ENCODE measurements at places on chromosomes 12 and 14. TPM values are rescaled to one million over a fixed set of nuclear protein-coding genes. Genes with fewer than 3 reads are reported as not detected.

DNA sequence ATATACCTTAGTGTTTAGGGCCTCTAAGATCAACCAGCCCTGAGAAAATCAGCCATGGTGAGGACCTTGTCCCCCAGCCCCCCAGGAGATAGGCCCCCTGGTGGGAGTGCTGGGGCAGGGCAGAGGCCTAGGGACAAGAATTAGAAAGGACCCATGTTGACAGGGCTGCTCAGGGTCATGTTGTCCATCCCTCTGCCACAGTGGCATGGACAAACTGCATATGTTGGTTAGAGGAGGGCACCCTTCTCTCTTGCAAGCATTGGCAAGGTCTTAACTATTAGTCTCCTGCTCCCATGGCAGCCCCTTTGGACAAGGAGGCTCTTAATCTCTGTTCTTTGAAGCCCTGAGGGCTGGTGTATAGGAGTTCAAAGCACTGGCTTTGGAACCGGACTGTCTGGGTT is 755 bp upstream of the PTPN6 start:
- peaks cover 24% of the 10 kb centered on the region for H3K4me1 ChIP-seq
- no peaks in the 10 kb centered on the region for H3K27me3 ChIP-seq
- H3K36me3 ChIP-seq, result peaks cover 14% of the 10 kb centered on the region
- no peak overlapping the region for H3K4me3 ChIP-seq
- DNase-seq, result no peak

GRCh38 chr12:6332459-6332858 is 9.4 kb downstream of the TNFRSF1A start:
- H3K27ac ChIP-seq, result peak overlapping the region; percentile 98
- no peaks in the 10 kb centered on the region for H3K27me3 ChIP-seq
- peaks cover 73% of the 10 kb centered on the region for H3K36me3 ChIP-seq
- no peak for DNase-seq
- H3K4me1 ChIP-seq, result peaks cover 96% of the 10 kb centered on the region

GRCh38 chr12:120261951-120262851 is 3.3 kb downstream of the PXN start:
- peak overlapping the region; percentile 98 for H3K4me3 ChIP-seq
- DNase-seq, result no peak
- H3K27ac ChIP-seq, result peak overlapping the region; percentile 98
- no peaks in the 10 kb centered on the region for H3K36me3 ChIP-seq
- H3K27me3 ChIP-seq, result no peaks in the 10 kb centered on the region

- H3K4me1 ChIP-seq, result peaks cover 11% of the 10 kb centered on the region
- H3K4me3 ChIP-seq, result no peak overlapping the region
- H3K36me3 ChIP-seq, result peaks cover 53% of the 10 kb centered on the region
- no peak for DNase-seq
- no peak overlapping the region for H3K27ac ChIP-seq
Observed at GRCh38 chr12:26658991-26659390, 174.0 kb downstream of the ITPR2 start.

DNA sequence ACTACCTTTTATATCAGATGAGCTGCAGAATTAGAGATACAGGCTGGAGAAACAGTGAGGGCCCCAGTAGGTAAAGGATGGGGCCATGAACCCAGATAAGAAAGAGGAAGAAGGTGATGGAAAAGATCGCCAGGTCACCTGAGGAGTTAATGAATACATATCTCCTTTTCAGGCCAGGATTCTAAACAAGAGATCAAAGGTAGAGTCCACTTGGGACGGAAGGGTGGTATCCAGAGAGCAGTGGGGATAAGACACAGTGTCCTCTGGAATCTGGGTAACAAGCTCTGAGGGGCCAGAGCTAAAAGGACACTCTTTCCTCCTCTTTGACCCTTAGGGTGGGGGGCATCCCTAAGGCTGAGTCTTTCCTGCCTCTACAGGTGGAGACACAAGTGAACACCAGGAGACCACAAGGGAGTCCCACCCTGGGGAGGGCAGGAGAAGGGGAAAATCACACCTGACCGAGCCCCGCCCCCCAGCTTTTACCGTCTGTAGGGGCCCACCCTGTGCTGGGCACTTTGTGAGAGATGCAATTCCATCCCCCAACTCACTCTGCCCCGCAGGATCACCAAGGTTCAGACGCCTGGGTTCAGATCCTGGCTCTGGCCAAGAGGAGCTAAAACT is 27.3 kb downstream of the SERPINA1 start:
- no peaks in the 10 kb centered on the region for H3K36me3 ChIP-seq
- no peak overlapping the region for H3K27ac ChIP-seq
- no peak for DNase-seq
- no peaks in the 10 kb centered on the region for H3K27me3 ChIP-seq
- H3K4me1 ChIP-seq, result no peaks in the 10 kb centered on the region
- no peak overlapping the region for H3K4me3 ChIP-seq

MAP1LC3B2 gene
- total RNA-seq, result 0.83 TPM

DNA sequence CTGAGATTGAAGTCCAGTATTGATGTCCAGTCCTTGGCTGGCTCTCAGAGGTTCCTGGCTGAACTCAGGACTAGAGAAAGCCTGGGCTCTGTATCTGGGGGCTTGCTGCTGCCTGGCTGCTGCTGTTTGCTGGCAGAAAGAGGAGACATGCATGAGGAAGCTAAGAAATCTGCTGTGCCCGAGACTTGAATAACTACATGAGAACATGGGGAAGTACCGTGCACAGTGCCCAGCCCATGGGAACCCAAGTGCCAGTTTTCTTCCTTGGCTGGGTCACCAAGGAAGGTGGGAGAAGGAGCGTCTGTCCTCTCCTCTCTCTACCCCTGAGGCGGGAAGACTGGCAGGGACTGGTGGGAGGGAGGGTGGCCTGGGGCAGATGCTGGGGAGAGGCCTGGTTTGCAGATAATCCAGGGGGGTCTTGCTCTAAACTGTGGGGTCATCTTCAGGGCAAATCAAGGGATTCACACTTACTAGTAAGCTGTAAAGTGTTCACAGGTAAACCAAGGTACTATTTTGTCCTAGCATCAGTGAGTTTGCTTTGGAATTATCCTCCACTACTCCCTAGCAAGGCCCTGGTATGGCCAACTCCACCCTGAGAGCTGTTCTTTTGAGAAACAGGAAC is 13.8 kb upstream of the ZFP36L1 start:
- H3K27me3 ChIP-seq, result no peaks in the 10 kb centered on the region

DNA sequence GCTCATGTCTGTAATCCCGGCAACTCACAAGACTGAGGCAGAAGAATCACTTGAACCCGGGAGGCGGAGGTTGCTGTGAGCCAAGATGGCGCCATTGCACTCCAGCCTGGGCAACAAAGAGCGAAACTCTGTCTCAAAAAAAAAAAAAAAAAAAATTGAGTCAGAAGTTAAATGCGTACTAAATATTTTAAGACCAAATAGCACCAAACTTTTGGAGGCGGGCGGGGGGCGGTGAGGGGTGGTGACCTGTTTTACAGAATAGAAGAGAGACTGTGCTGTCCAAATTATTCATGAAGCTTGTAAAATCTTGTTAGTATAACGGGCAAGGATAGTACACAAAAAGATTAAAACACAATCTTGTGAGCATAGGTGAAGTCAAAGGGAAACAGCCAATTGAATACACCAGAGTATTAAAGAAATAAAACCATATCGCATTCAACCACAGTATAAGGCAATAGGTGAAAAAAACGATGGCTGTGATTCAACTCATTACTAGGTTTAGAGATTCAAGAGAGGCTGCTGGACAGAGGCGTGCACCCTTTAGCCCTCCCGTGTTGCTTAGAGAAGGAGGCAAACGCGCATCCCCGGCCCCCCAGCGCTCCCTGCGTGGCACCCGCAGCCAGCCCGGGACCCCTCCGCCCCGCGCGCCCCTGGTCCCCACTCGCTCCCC is 571 bp downstream of the ZNF891 start:
- H3K27me3 ChIP-seq, result no peaks in the 10 kb centered on the region
- peaks cover 55% of the 10 kb centered on the region for H3K36me3 ChIP-seq
- peak overlapping the region; percentile 96 for H3K27ac ChIP-seq
- DNase-seq, result no peak

- DNase-seq, result no peak
- H3K27ac ChIP-seq, result no peak overlapping the region
- no peak overlapping the region for H3K4me3 ChIP-seq
- H3K36me3 ChIP-seq, result no peaks in the 10 kb centered on the region
Observed at GRCh38 chr14:72906316-72906715, 12.4 kb upstream of the DPF3 start.

DNA sequence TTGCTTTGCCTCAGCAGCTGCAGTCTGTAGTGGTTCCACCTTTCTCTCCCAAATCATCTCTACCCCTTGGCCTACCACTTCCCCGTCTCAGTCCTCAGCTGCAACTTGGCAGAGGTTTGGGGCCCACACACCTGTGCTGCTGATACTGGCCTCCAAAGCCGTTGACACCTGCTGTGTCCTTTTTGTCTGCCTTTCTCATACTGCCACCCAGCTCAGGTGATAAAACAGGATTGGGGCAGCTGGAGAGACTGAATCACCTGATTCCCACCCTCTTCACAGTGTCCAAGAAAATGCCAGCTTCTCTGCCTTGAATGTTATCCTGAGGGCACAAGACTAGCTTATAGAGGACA is 103.7 kb downstream of the ETV6 start:
- no peak overlapping the region for H3K4me3 ChIP-seq
- peaks cover 3% of the 10 kb centered on the region for H3K36me3 ChIP-seq
- no peak for DNase-seq

DNA sequence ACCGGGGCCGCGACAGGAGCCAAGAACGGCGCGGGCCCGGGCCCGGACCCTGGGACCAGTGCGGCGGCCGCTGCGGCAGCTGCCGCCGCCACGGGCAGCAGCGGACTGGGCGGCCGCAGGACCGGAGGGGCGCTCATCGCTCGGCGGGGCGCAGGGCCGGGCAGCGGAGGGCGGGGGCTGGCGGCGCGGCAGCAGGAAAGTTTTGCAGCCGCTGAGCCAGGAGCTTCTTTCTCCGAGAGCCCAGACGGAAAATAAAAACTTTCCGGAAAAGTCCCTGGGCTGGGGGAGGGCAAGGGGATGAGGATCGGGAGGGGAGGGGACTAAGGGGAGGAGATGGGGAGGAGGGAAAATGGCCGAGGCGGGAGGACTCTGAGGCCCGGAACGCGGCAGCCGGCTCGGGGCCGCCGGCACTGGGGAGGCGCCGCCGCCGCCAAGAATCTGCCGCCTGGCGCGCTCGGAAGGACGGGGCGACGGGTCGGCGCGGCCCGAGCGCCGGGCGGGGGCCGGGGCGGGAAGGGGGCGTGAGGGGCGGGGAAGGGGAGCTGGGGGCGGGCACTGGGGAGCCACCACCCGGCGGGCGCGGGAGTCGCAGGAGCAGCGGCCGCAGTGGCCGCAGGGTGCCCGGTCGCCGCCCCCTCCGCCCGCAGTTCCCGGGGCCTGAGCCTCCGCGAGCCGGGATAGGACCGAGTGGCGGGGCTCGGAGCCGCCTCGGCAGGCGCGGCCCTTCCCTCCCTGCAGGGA is at the start of gene PRKD1:
Gene PRKD1, minus strand, starts transcription at position 472 of the 741 bp plus-strand sequence.
- peak within 1 kb of the TSS; percentile 73 for H3K4me3 ChIP-seq
- H3K27ac ChIP-seq, result peak within 1 kb of the TSS; percentile 89
- H3K36me3 ChIP-seq, result no peaks in the 10 kb centered on the region
- H3K27me3 ChIP-seq, result no peaks in the 10 kb centered on the region

- H3K4me3 ChIP-seq, result no peak overlapping the region
- no peaks in the 10 kb centered on the region for H3K36me3 ChIP-seq
- H3K27ac ChIP-seq, result no peak overlapping the region
- H3K4me1 ChIP-seq, result no peaks in the 10 kb centered on the region
- H3K27me3 ChIP-seq, result no peaks in the 10 kb centered on the region
- DNase-seq, result no peak
Observed at GRCh38 chr14:60931218-60931617, 49.7 kb downstream of the TRMT5 start.

BRI3BP gene
- total RNA-seq, result 2.9 TPM

DNA sequence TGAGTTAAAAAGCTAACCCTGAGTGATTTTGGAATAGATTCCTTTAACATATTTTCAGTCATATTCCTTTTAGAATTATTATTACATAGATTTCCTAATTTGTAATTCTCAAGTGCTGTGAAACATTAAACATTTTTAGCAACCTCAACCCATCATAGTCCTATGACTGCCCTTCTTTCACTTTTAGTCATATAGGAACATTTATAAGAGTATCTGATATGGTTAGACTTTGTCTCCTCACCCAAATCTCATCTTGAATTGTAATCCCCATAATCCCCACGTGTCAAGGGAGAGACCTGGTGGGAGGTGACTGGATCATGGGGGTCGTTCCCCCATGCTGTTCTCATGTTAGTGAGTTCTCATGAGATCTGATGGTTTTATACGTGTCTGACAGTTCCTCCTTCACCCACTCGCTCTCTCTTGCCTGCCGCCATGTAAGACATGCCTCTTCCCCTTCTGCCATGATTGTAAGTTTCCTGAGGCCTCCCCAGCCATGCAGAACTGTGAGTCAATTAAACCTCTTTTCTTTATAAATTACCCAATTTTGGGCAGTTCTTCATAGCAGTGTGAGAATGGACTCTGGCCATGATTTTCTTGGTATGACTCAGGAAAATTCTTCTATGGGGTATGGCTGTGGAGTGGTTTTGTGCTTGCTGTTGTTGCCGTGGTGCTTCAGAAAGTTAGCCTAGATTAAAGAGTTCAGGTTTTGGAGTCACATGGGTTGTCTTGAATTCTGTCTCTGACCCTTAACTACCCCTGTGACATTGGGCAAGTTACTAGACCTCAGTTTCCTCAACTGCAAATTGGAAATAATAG is 83.9 kb downstream of the FUT8 start:
- H3K27me3 ChIP-seq, result no peaks in the 10 kb centered on the region
- no peak overlapping the region for H3K27ac ChIP-seq
- no peak overlapping the region for H3K4me3 ChIP-seq
- no peak for DNase-seq
- H3K4me1 ChIP-seq, result no peaks in the 10 kb centered on the region
- H3K36me3 ChIP-seq, result no peaks in the 10 kb centered on the region

DNA sequence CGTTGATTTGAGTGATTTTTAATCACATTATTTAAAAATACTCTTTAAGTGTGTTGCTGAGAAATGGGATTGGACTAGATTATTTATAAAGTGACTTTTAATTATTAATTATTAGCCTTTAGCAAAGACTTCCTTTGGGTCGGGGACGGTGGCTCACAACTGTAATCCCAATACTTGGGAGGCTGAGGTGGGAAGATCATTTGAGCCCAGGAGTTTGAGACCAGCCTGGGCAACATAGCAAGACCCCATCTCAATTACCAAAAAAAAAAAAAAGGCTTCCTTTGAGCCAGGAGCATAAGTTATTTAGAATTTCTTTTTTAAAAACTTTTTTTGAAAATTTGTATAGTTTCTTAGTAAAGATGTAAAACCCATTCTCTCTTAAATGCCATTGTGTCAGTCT is 8.8 kb downstream of the CHURC1 start:
- H3K4me1 ChIP-seq, result peaks cover 16% of the 10 kb centered on the region
- DNase-seq, result no peak
- no peak overlapping the region for H3K27ac ChIP-seq

PARP11 gene
- total RNA-seq, result 4.6 TPM

DNAI7 gene
- 1.3 TPM for total RNA-seq

DNA sequence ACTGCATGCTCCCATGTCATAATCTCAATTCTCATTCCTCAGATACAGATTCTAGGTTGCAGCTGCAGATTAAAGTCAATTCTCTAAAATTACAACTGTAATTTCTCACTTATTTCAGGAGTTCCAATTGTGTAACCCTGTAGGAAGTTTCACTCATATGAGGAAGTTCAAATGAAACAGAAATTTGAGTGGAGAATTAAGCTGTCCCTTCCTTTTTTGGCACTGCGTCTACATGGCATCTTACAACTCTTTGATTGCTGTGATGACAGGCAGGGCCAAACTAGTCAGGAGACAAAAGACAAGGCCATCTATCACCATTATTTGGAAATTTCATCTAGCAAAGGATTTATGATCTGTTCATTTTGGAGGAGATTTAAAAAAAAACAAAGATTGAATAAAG is 13.3 kb upstream of the GRIP1 start:
- H3K36me3 ChIP-seq, result no peaks in the 10 kb centered on the region
- no peak for DNase-seq
- no peaks in the 10 kb centered on the region for H3K4me1 ChIP-seq
- H3K27ac ChIP-seq, result no peak overlapping the region

IGF1 gene
- 15.4 TPM for total RNA-seq

Measured in esophagus muscularis mucosa (tissue), 4 donors.